ENCODE measurements at places on chromosomes 5 and 9.

DNA sequence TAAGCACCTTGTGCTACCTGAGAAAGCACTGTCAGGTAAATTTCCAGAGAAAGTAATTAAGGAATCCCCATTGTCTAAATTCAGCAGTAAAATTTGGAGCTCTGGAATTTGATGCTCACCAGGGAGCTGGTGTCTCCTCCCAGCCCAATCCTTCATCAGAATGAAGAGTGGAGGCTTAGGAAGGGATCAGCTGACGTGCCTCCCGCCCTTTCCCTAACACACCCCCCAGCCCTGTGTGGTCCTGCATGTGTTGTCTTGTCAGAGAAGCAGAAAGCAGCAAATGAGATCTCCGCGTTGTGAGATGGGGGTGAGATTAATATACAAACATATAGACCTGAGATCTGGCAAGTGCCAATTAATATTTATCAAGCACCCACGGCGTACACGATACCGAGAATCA, 26.9 kb upstream of the BARHL1 start:
- DNase-seq, result no peak

- no peak for DNase-seq
Measured at GRCh38 chr5:37247036-37247435, 2.1 kb downstream of the CPLANE1 start.

GRCh38 chr9:37217161-37217560, 96.8 kb downstream of the ZCCHC7 start:
- DNase-seq, result no peak

DNA sequence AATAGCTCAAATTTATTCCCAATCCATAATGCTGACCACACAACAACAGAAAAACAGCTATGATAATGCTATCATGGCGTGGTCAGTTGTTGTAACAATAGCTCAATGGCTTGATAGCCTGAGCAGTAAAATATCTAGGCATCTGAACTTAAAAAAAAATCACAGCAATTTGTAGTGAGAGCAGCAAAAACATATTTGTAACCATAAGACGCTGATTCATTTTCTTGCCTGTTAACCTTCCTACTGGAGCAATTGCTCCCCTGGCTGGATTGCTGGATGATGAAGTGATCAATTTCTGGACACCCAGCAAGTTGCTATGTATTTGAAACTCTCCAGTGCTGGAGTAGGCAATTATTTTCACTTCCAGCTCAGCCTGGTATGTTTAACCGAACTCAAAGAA, 115.1 kb downstream of the PCSK1 start:
- DNase-seq, result no peak

DNA sequence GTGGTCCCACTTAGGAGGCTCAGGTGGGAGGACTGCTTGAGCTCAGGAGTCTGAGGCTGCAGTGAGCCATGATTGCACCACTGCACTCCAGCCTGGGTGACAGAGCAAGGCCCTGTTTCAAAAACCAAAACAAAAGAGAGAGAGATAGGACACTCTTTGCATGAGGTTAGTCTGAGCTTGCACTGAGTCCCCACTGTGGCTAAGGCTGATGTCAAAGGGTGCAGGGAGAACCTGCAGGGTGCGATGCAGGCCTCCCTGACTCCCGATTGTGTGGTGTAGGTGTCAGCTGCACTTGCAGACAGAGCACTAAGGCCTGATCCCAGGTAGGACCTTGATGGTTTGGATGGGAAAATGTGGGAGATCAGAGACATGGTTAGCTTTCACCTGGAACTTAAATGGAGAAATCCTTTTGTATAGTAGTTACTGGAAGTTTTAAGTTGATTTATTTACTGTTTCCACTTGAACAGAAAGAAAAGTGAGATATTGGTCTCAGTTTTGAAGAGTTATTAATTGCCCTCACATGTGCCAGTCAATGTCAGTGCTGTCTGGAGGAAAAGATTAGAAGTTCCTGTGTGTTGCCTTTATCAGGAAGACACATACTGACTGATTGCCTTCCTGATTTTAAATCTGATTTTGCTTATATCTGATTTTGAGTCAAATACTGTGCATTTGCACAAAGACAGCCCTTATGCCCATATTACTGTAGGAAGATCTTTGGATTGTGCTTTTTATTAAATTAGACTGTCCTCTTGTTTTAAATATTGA, 260.0 kb downstream of the MAST4 start:
- no peak for DNase-seq

DNA sequence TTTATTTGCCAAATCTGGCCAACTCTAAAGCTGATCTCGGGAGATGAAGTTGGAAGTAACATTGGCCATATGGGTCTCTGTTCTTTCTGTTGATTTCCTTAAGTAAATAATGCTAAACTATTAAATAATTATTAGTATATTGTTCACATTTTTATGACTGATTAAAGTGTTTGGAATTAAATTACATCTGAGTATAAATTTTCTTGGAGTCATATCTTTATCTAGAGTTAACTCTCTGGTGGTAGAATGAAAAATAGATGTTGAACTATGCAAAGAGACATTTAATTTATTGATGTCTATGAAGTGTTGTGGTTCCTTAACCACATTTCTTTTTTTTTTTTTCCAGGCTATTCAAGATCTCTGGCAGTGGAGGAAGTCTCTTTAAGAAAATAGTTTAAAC, 9.3 kb upstream of the FGF18 start:
- DNase-seq, result no peak

DNA sequence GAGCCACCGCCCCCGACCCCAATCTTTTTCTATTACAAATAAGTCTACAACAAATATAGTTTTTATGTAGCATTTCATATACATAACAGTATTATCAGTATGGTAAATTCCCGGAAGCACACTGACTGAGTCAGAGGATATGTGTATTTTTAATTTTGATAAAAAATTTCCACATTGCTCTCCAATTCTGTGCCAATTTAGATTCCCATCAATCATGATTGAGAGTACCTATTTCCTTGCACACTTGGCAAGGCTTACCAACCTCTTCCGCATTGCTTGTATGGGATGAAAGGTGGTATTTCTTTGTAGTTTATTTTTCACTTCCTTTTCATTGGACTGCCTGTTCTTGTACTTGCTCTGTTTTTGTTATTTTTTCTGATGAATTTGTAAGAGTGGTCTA, 204.6 kb downstream of the RFX3 start:
- DNase-seq, result no peak

All from glutamatergic neuron (in vitro differentiated cells).